HuH-7.5 (cell line): ENCODE measurements at places on chromosomes 2 and 18.
A peak's percentile ranks its signal among the peaks of the same experiment; 100 is the strongest.

- no peak for DNase-seq
Measured at GRCh38 chr2:220315098-220315823, 687.8 kb downstream of the SLC4A3 start.

DNA sequence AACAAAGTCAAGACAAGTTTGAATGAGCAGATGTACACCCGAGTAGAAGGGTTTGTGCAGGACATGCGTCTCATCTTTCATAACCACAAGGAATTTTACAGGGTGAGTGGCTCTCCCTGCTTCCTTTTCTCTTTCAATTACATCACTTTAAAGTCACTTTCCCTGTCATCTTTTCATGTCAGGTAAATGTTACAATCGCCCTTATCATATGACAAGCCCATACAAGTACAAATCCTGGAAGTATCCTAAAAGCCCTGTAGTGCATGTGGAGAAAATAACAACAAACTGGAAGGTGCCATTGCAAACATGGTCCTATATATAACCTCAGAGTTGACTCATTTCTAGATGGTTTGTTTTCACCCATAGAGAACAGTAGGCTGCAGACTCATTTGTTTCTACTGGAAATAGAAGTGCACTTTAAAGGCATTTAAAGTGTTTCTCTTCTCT, 126.0 kb downstream of the SP100 start:
- DNase-seq, result no peak

DNA sequence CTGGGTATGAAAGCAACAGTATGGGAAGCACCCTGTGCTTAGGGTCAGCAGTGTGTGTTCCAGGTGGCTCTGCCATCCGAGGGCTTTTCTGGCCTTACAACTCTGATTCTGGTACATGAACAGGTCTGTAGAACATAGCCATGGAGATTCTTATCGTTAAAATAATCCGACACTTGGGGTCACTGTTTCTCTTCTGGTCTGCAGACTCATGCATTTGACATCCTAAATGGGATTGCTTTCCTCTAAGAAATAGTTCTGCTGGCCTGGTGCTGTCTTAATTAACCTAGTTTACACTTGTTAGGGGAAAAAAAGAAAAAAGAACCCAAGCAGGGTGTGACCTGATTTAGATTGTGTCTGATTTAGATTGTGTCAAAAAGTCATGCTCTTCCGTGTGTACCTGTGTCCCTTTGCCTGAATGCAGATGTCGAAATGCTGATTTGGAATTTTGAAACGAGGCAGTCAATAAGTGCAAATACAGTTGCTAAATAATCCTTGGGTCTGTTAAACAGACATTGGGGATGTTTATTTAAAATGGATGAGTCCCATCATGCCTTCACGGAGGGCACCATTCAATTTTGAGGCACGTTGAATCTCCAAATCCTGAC, 59.6 kb downstream of the TRPM8 start:
- DNase-seq, result peak; percentile 44

DNA sequence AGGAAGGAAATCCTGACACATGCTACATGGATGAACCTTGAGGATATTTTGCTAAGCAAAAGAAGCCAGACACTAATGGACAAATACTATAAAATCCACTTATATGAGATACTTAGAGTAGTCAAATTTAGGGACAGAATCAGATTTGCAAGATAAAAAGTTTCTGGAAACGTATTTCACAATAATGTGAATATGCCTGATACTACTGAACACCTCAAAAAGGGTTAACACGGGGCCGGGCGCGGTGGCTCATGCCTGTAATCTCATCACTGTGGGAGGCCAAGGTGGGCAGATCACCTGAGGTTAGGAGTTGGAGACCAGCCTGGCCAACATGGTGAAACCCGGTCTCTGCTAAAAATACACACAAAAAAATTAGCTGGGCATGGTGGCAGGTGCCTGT, 1.7 kb upstream of the RMC1 start:
- DNase-seq, result no peak

DNA sequence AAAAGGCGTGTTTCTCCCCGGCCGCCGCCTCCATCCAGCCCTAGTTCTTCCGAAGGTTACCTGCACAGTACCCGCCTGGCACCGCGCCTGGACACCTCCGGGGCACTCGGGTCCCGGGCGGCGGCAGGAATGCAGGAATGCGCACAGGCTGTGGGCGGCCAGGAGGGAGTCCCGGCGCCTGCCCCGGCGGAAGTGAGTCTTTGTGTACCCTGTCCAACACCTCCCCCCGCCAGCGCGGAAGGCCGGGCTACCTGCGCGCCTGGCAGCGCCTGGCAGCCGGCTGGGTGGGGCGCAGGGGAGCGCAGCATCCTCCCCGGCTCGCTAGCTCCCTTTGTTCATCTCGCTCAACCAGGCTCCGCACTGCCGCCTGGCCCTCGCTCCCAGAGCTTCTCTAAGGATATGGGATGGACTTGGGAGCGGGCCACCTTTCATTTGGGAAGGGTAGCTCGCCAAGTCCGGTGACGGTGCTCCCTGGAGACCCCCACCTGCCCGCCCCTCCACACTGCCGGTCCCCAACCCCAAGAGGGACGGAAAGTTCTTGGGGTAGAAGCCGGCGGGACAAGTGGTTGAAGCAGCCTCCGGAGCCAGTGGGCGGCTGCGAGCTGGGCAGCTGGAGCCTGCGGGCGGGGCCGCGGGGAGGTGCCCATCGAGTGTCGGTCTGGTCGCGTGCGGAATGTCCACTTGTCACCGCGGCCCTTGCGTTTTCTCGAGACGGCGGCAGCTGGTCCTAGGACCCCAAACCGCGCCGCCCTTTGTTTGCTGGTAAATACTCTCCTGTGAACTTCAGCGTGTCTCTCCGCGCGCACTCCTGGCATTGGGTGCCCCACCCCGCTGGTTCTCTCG, 1.2 kb upstream of the ST6GAL2 start:
- no peak for DNase-seq

GRCh38 chr2:112029164-112029563, 25.9 kb upstream of the TMEM87B start:
- no peak for DNase-seq

GRCh38 chr2:54570925-54571694, 115.0 kb downstream of the SPTBN1 start:
- no peak for DNase-seq

GRCh38 chr2:221484761-221485502, 87.2 kb downstream of the EPHA4 start:
- no peak for DNase-seq

DNA sequence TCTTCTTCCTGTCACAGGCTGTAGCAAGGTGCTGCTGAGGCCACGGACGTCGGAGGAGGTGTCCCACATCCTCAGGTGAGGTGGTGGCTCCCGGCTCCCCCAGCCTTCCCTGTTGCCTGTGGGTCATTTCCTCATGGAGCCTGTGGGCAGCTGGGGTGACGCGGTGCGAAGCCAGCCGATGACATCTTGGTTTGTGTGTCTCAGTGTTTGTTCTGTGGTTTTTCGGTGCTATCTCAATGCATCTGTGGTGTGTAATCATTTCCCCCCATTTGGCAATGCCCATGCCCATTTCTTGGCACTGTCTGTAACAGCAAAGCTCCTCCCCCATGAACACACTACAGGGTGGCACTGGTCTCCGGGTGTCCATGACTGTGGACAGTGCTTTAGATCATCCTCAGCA, 6.6 kb downstream of the D2HGDH start:
- no peak for DNase-seq

DNA sequence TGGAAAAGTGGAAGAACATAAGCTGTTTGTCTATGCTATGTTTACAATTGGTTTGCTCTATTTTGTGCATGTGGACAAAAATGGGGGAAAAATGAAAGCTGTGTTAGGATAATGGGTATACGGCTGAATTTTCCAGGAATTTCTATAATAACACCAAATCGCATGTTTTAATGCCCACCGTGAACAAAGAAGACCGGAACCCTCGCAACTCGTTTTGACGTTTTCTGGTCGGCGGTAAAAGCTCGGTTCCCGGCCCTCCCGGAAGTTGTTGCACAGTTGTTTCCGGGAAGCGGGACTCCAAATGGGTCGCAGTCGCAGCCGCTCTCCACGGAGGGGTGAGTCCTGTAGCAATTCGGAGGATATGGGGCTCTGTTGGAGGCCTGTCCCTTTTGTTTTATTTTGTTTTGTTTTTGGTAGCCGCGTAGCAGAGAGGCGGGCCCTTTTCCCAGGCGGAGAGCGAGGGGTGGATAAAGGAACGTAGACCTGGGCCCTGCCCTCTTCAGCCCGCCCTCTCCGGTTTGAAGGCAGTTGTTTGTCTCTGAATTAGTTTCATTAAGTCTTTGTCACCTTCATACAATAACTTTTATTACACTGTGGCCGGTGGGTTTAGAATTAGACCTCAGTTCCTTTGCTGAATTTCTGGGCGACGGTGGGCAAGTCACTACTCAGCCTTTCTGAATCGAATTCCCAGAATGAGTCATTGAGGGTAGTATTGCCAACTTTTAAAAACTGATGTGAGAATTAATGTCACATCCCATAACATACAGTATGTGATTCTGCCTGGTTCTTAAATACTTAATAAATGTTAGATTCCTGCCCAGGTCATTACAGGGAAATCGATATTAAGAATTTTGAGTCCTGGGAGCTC, at the start of gene SNRNP27:
TSS of gene SNRNP27 (plus strand) at position 273 of the 868 bp plus-strand sequence. CDS start at position 302, 29 bp downstream.
- DNase-seq, result peak; percentile 54
